Glutamatergic neuron (in vitro differentiated cells): ENCODE measurements at places on chromosomes 6 and 20. TPM values are rescaled to one million over a fixed set of nuclear protein-coding genes. Genes with fewer than 3 reads are reported as not detected.

- DNase-seq = no peak
Measured at GRCh38 chr6:17103715-17104114, 1.9 kb downstream of the STMND1 start.

GRCh38 chr6:128655978-128656498, 135.6 kb upstream of the PTPRK start:
- DNase-seq = no peak

GRCh38 chr20:41032271-41032670, 3.6 kb downstream of the TOP1 start:
- no peak for DNase-seq

DNA sequence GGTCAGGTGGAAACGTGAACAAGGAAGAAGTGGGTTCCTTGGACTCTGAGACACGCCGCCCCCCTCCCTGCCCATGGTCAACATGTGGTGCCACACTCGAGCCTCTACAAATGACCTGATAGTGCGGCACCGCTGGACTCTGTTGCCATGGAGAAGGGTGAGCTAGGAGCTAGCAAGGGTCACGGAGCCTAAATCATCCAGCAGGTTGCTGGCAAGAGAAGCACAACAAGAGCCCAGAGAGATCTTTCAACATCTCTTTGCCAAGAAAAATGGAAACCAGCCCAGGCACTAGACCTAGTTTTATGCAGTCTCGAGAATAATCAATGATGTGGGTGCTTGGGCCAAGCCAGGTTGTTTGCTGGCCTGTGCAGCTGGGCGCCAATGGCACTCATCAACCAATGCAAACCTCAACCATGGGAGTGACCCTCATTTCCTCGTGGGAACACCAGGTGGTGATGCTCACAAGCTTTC, 69.5 kb downstream of the NOL4L start:
- no peak for DNase-seq

GRCh38 chr20:33790566-33790965, 20.6 kb upstream of the CHMP4B start:
- DNase-seq = no peak

- DNase-seq = no peak
Measured at GRCh38 chr6:160337301-160337700, 10.9 kb upstream of the SLC22A3 start.

- no peak for DNase-seq
Measured at GRCh38 chr20:62025832-62026563, 39.7 kb downstream of the TAF4 start.

- DNase-seq = no peak
Measured at GRCh38 chr6:113331021-113331420, 526.1 kb upstream of the MARCKS start.

- DNase-seq = no peak
Measured at GRCh38 chr6:153668758-153669157, 370.3 kb upstream of the OPRM1 start.

DNA sequence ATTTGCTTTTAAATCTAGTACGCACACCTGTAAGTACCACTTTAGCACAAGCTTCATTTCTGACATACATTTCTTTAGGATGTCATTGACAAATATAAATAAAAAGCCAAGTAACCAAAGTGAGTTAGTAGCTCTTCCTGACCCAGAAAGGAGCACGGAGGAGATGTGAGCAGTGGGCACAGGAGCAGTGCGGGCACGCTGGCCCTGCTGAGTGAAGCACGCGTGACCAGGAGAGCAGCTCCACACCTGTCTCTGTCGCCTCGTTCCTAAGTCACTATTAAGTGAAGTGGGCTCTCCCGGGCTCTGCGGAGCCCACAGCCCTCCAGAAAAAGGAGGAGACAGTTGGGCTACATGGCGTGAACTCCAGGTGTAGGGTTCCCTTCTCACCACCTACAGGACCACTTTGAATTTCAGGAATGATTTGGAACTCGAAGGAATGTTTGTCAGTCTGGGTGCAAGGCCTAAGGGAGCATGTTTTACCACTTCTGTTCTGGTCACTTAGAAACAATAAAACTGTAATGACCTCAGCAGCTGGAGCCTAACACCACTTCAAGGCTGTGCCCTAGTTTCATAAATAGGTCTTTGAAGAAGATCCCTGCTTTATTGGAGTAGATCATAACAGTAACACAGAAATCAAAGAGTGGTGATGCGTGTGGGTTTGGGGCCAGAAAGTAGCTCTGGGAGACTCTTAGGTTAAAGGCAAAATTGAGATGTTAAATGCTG, 95.9 kb downstream of the FAM120B start:
- DNase-seq = no peak

DNA sequence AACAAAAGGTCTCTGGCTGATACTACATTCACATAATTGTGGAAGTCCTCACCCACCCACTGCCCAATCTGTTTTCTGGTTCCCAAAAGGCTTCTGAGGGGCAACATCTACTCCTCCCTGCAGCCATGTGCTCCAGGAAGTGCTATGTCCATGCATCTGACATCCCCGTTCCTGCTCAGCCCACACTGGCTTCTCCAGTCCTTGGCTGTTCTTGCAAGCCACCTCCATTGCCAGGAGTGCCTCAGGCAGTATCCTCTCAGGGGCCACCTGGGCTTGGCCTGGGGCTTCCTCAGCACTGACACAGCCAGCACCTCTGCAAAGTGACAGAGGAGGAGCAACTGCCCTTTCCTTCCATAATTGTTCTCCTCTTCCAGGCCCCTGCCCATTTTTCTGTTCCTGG, 18.3 kb downstream of the ARHGAP18 start:
- no peak for DNase-seq

- DNase-seq = no peak
Measured at GRCh38 chr6:123404975-123405374, 231.8 kb downstream of the TRDN start.

GRCh38 chr6:105824732-105825131, 261.4 kb upstream of the PRDM1 start:
- no peak for DNase-seq

DNA sequence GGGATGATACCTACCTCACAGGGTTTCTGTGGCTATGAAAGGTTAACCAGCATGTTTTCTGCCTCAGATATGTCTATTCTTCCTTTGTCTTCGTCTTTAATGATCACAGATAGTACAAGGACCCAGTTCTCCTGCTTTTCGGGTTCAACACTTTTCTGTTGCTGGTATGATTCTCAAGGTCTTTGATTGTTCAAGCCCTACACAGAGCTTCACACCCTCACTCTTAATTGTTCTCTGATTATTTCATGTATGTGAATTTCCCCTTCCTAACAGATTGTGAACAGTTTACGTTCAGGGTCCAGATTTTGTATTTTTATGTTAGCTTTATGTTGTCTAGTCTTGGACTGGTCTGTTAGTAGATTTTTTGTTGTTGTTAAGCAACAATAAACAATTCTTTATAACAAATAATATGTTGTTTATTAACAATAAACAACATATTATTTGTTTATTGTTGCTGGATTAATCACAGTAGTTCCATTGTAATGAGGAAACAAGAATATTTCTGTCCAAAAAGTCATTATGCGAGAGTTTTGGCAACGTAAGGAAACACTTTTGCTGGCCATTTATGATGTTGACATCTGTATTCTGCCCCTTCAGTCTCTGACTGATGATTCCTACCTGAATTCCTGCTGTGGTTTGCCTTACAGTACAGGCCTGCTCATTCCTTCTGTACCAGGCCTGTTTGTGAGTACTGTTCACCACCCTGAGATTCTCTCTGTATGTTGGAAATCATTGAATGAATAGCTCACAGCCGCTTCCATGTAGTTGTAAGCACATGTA, 27.2 kb upstream of the TULP4 start:
- DNase-seq = no peak

DNA sequence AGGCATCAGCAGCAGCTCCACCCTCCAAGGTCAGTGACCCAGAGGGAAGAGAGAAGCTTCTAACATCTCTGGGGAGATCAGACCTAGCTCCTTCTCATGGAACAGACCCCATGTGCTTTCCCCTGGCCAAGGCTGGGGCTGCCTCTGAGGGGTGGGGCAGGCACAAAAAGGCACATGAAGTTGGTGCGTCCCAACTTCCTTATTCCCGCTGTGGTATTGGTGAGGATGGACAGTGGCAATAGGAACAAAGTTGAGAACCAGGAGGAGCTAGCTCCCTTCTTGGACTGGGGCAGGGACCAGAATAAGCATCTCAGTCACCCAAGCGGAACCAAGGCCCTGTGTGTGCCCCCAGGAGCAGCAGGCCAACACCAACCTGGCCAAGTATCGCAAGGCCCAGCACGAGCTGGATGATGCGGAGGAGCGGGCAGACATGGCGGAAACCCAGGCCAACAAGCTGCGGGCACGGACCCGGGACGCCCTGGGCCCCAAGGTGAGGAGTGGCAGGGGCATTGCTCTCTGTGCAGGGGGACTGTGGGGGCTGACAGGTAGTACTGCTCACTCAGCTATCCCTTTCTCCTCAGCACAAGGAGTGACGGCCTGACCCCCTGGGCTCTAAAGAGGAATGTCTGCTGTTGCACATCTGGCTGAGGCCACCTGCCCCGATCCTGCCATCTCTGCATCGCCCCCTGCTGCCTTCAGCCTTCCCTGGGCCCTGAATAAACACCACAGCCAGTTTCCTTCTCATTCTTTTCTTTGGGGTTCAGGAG, 46.1 kb downstream of the MYH7B start:
- no peak for DNase-seq

- DNase-seq = no peak
Measured at GRCh38 chr6:154359161-154359574, 2.6 kb upstream of the IPCEF1 start.

DNA sequence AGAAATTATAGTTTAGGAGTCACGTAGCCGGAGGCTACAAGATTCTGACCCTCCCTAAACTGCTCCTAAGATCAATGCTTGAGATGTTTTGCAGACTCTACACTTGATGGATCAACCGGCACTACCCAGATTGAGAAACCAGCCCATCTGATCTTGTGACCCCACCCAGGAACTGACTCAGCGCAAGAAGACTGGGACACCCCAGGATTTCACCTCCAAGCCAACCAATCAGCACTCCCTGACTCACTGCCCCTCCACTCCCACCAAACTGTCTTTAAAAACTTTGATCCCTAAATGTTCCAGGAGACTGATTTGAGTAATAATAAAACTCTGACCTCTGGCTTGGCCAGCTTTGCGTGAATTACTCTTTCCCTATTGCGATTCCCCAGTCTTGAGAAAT, 99.8 kb downstream of the OPRM1 start:
- DNase-seq = no peak

- no peak for DNase-seq
Measured at GRCh38 chr20:47686545-47686944, 98.7 kb downstream of the SULF2 start.

DNA sequence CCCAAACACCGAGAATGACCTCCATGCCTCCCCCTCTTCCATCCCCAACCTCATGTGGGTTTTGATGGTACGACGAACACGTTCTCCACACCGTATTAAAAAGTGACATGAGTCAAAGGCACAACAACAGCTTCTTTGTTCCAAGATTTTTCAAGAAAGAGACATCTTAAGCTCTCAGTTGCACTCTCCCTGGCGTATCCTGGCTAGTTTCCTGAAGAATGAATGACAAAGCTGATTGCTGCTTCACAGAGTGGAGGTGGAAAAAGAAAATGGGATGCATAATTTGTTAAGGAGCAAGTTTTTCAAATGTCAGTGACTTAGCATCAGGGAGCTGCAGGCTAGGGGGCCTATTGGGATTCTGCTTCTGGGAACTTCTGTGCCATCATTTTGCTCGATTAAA, 95.5 kb downstream of the STK35 start:
- no peak for DNase-seq

- DNase-seq = no peak
Measured at GRCh38 chr6:14701946-14702345, 543.9 kb upstream of the JARID2 start.

DNA sequence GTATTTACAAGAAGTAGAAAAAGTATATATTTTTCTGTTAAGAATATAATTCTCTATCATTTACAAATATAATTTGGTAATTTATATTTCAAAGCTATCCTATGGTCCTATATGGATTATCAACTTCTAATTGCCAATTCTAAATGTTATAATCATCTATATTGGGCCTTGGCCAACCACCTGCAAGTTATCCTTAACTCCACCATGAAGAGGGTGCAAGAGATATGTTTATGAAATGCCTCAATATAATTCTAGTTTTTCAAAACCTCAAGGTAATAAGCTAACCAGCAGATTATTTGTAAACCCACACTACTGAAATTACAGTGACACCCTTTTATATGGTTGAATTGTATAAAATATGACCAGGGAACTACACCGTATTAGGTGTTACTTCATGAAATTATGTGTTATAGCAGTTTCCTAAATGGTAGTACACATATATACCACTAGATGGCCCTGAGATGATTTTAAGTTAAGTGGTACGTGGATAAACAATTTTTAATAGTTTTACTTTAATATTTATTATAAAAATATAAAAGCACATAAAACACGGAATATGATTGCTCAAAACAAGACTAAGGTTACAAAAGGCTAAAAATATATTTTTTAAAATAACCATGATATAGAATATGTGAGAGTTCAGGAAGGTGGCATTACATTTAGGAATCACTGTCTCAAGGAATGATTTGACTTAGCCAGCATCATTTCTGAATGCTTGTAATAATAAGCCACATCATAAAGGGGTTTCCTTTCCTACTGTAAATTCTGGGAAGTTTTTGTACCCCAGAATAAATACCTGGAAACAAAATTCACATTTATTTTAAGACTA, 9.8 kb upstream of the PNISR start:
- DNase-seq = no peak

GRCh38 chr6:42400061-42400760, 51.5 kb downstream of the TRERF1 start:
- DNase-seq = no peak

- no peak for DNase-seq
Measured at GRCh38 chr20:37649676-37650370, 44.0 kb upstream of the CTNNBL1 start.

DNA sequence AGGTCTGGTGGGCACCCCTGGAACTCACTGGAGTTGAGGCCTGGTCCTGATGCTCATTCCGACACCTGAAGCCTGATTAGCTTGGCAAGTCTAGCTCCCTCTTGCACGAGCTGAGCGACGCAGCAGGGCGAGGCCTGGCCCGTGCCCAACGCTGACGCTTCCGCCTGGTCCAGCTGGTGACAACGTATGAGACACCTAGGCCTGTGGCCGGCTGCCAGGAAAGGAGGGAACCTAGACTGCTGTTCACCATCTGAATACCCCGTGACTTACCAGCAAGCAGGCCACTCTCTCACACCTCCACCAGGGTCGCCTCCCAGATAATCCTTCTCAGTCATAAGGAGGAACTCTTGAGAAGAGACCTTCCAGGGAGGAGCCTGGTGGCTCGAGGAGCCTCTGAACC, 24.5 kb downstream of the YTHDF1 start:
- no peak for DNase-seq

- DNase-seq = no peak
Measured at GRCh38 chr6:16670617-16671051, 90.6 kb downstream of the ATXN1 start.

NKAIN2 gene
- total RNA-seq = 0.56 TPM

KIF25 gene
- total RNA-seq = not detected

THEMIS gene
- not detected for total RNA-seq

WFDC10B gene
- total RNA-seq = not detected

BMP5 gene
- 1.1 TPM for total RNA-seq

SLC17A9 gene
- total RNA-seq = 1.8 TPM

OR2B6 gene
- total RNA-seq = not detected

ATP6V1G2 gene
- 95.6 TPM for total RNA-seq

SNX9 gene
- total RNA-seq = 45.7 TPM

HLA-DOB gene
- total RNA-seq = not detected

GABRR1 gene
- total RNA-seq = not detected

MLN gene
- not detected for total RNA-seq

IFT52 gene
- 40.3 TPM for total RNA-seq
